ENCODE measurements at places on chromosomes 4 and X.
A peak's percentile ranks its signal among the peaks of the same experiment; 100 is the strongest.

GRCh38 chrX:40008791-40009461, 88.8 kb downstream of the BCOR start:
- DNase-seq: no peak

DNA sequence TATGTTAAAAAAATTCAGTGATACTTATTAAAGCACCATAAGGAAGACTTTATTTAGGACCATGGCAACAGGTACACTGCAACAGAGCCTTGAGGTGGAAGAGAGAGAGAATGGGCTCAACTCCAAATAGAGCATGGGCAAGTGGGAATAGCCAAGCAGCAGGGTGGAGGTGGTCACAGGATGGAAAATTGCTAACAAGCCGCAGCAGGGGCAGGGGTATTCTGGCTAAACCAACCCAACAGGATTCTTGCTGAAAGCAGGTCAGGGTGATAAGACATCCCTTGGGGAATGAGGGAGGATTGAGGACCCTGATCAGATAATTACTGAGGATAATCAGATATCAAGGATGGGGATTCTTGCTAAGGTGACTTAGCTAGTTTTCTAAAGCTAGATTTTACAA, 177.5 kb downstream of the ZIC3 start:
- no peak for DNase-seq

DNA sequence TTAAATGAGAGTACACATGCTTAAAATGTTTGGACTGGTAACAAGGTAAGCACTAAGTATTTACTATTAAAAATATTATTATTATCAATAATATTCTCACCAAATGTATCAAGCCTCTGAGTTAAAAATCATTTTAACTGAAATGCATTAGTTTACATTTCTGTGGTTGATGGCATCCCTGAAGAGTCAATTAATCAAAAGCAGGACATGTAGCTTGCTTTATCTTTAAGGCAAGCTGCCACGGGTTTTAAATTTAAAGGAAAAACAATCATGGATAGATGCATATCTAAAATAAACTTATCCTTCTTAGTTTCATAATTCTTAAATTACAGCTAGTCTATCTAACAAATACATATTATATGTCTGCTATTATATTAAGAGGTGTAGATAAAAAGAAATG, 584.8 kb upstream of the INTU start:
- DNase-seq: peak; percentile 49

GRCh38 chr4:151799417-151800012, 38.7 kb upstream of the GATB start:
- no peak for DNase-seq

DNA sequence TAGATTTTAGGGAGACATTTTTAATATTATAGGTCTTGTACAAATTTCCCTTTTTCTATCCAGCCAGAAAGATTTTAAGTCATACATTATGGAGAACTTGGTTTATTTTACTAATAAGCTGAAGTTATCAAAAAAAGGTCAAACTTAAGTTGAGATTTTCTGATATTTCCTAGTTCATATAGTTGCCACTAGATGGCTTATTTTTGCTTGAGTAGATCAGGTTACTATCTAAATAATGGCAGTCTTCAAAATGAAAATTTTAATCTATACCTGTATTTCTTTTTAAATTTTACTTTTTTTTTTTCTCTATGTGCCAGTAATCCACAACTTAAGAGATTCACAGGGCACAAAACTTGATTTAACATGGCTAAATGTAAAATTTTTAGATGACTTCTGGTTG, 52.3 kb downstream of the USP9X start:
- no peak for DNase-seq

GRCh38 chr4:142158980-142159379, 522.6 kb downstream of the IL15 start:
- no peak for DNase-seq

DNA sequence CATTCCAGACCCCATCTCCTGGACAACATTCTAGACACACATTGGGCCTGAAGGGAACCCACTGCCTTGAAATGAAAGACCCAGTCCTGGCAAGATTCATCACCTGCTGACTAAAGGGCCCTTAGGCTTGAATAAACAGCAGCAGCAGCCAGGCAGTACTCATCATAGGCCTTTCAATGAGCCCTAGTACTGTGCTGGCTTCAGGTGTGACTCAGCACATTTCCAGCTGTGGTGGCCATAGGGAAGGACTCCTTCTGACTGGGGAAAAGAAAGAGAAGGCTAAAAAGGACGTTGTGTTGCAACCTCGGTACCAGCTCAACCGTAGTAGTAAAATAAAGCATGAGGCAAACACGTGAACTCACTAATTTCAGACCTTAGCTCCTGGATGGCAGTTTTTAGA, 344.0 kb downstream of the ACTRT1 start:
- DNase-seq: no peak

- peak; percentile 94 for DNase-seq
Measured at GRCh38 chrX:46180258-46180687, 364.9 kb downstream of the ZNF674 start.

DNA sequence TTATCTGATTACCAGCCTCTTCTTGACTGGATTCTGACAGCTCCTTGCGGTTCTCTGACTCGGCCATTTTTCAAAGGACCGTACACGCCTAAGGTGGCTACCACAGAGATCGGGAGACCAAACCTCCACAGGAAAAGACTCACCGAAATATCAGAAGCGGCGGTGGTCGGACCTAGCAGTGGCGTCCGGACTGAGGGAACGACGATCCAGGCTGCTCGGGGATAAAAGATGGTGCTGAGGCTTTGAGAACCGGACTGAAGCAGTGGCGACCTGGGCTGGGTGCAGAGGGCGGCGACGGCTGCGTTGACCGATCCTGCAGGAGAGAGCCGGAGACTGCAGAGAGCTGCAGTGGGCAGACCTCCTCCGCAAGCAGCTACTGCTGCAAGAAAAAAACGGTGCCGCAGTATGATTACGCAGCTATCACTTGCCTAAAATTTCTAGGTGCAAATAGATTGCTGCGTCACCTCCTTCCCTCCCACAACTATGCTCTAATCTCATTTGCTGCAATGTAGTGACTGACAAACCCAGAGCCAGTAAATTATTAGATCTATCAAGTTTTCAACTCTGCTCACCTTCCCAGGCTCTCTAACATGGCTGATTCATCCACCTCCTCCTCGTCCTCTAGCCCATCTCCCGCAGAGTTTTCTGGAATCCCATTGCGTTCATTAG, at the start of gene NAP1L2:
TSS of gene NAP1L2 (minus strand) at position 426 of the 669 bp plus-strand sequence. CDS start at position 67, 359 bp downstream.
- DNase-seq: peak; percentile 1

GRCh38 chrX:118974908-118975671, 672 bp downstream of the LONRF3 start:
- no peak for DNase-seq

DNA sequence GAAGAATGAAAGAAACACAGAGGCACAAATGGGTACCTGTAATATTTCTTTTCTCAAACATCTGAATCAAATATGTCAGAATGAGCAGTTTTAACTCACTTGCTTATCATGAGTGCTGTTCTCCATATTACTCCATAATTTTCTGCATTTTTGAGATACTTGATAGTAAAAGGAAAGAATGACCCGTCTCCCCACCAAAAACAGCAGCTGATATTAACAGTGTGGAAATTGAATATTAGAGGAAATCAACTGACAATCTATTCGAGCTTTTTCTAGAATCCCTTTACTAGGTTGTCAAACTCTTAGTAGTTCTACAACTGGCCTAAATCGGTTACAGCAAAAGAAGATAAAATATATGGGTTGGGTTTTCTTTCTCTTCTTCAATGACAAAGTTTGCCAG, 49.9 kb upstream of the HELT start:
- no peak for DNase-seq

GRCh38 chr4:100989401-100989800, 357.9 kb downstream of the PPP3CA start:
- no peak for DNase-seq

GRCh38 chrX:960821-961220, 251.6 kb downstream of the CRLF2 start:
- DNase-seq: no peak

GRCh38 chr4:151584101-151584500, 175.1 kb downstream of the FHIP1A start:
- no peak for DNase-seq

DNA sequence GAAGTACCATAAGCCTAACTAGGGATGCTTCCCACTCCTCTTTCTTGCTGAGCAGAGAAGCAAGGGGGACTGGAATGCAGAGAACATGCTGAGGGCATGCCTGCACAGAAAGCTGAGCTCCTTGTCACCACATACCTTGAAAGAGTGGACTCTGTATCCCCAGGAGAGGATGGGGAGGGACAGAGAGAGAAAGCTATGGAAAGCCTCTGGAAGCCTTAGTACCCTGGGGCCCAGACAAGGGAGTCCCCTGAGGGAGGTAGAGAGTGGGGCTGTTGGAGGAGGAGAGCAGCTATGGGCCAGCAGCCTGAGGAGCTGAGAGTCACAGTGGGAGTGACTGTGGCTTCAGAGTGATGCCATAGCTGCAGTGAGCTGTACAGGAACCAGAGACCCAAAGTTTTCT, 77.9 kb downstream of the RTL9 start:
- no peak for DNase-seq

DNA sequence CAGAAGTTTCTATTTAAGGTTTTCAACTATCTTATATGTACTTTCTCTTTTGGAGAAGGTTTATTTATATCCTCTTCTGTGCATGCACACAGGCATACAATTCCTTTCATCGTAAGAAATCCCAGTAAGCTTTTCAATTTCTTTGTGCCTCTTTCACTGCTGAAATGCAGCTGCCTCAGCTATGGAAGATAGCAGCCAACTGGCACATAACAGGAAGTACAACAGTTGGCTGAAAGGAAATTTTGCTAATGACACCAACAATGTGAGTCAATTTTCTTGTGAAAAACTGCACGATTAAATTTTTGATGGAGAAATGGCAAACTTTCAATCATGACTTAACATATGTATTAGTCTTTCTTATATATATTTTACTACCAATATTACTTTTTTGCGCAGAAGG, 74.5 kb upstream of the PAQR3 start:
- no peak for DNase-seq

Data from fibroblast of skin of abdomen (primary cell).